NCI-H345 (cell line): ENCODE measurements at places on chromosomes 12 and 14.

GRCh38 chr14:101585211-101585610 lies 23.9 kb downstream of the DIO3 start:
- DNase-seq, result no peak

GRCh38 chr12:31007153-31007495 lies 66.5 kb upstream of the DDX11 start:
- no peak for DNase-seq

- DNase-seq, result no peak
These were observed 16.1 kb downstream of the BTBD7 start for GRCh38 chr14:93316716-93317115.

GRCh38 chr14:104328607-104329006 lies 190.2 kb downstream of the KIF26A start:
- no peak for DNase-seq

- DNase-seq, result no peak
These were observed 4.9 kb upstream of the RIC8B start for GRCh38 chr12:106769546-106769945.

GRCh38 chr14:30271811-30272323 lies 287.1 kb upstream of the G2E3 start:
- DNase-seq, result no peak

- no peak for DNase-seq
These were observed 68.4 kb upstream of the FLRT2 start for GRCh38 chr14:85461432-85462133.

- peak; percentile 90 for DNase-seq
These were observed 106.1 kb downstream of the PAX9 start for GRCh38 chr14:36767603-36768281.

DNA sequence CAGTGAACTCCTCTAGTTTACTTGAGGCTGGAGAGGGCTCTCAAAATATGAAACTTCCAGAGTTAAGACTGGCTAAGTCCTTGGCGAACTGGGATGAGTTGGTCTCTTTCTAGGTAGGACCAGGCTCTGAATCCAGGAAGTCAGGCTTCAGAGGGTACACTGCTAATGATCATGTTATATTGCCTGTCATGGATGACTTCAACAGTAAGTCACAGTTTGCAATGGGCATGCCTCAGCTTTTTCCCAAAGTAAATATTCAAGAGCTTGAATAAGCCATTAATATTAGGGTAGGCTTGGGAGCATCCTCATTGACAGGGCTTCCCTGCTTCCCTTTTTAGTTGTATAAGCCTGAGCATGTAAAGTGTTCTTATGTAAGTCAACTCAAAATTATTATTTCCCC lies 61.7 kb upstream of the PTHLH start:
- DNase-seq, result no peak

- no peak for DNase-seq
These were observed 196.8 kb downstream of the PPM1H start for GRCh38 chr12:62738105-62738504.

GRCh38 chr12:5908251-5908650 lies 36.8 kb downstream of the ANO2 start:
- no peak for DNase-seq

GRCh38 chr14:88421286-88421685 lies 35.8 kb downstream of the SPATA7 start:
- no peak for DNase-seq

GRCh38 chr12:121534495-121535148 lies 46.2 kb downstream of the KDM2B start:
- no peak for DNase-seq
